ENCODE measurements at places on chromosomes 1 and 21.
A peak's percentile ranks its signal among the peaks of the same experiment; 100 is the strongest.

DNA sequence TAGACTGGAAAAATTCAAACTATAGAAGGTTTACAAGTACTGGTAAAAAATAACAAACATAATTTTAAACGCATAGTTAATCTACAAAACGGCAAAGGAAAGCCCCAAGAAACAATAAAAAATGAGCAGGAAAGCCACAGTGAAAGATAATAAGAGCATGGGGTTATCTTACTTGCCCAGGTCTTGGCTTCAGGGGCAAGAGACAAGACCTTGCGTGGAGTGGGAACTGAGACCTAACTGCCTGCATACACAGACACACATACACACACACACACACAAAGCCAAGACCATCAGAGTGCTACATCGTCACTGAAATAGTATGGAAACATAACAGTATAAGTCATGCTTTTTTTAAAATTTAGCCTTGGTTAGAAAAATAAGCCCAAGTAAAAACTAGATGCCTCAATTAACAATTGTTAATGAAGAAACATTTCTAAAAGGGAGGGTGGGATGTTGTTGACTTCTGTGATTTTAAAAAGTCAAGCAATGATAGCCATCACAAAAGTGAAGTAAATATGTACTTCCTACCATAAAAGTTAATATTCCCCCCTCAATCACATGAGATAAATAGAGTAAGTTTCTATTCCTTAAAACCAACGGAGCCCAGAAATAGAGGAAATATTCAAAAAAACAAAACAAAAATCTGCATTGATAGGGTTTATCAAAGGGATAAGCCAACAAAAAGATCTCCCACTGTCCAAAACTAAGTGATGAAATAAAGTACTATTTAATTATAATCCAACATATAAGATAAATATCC, 29.4 kb upstream of the CRP start:
- no peak for DNase-seq

DNA sequence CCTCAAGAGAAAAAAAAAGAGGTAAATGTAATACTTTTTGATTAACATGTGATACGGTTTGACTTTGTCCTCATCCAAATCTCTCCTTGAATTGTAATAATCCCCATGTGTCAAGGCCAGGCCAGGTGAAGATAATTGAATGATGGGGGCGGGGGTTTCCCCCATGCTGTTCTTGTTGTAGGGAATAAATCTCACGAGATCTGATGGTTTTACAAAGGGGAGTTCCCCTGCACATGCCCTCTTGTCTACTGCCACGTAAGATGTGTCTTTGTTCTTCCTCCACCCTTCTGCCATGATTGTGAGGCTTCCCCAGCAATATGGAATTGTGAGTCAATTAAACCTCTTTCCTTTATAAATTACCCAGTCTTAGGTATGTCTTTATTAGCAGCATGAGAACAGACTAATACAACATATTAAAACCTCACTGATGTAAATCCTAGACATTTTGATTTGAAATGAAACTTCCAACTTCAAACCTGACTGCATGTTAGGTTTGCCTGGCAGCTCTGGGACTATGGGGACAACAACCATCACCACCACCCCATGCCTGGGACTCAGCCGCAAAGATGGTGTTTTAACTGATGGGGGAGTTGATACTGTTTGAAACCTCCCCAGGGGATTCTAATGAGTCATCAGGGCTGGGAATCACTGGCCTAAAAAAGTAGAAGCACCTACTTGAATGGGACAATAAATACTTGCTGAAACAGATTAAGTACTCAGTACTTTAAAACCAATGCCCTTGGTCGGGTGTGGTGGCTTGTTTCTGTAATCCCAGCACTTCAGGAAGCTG, 32.8 kb upstream of the BACH1 start:
- DNase-seq, result peak; percentile 11

- no peak for DNase-seq
Observed at GRCh38 chr1:42692461-42692860, 10.2 kb downstream of the YBX1 start.

DNA sequence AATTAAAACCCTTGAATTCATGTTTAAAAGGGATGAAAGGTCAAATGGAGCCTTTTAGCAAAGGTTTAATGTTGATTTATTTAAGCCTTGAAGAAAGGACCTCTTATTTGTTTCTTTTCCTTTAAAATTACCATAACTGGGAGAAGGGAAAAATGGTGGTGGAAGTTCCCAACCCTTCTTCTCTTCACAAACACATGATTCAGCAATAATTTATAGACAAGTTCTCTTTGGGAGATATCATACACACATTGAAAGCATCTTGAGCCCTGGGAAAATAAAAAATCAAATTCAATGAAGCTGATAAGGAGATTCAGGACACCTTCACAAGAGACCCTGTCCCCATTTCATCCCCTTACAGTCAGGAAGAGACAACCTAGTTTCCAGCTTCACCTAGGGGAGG, 8.9 kb downstream of the ADAM30 start:
- no peak for DNase-seq

- DNase-seq, result no peak
Observed at GRCh38 chr1:247211339-247211738, 39.5 kb upstream of the ZNF124 start.

GRCh38 chr1:175163702-175164101, 28.9 kb downstream of the KIAA0040 start:
- DNase-seq, result no peak

- no peak for DNase-seq
Observed at GRCh38 chr1:36656271-36656670, 173.6 kb upstream of the CSF3R start.

GRCh38 chr1:87295445-87296110, 33.1 kb upstream of the LMO4 start:
- no peak for DNase-seq

- DNase-seq, result no peak
Observed at GRCh38 chr1:75423616-75424015, 187.3 kb downstream of the SLC44A5 start.
